ENCODE measurements at places on chromosomes 13 and 19.
A peak's percentile ranks its signal among the peaks of the same experiment; 100 is the strongest.

DNA sequence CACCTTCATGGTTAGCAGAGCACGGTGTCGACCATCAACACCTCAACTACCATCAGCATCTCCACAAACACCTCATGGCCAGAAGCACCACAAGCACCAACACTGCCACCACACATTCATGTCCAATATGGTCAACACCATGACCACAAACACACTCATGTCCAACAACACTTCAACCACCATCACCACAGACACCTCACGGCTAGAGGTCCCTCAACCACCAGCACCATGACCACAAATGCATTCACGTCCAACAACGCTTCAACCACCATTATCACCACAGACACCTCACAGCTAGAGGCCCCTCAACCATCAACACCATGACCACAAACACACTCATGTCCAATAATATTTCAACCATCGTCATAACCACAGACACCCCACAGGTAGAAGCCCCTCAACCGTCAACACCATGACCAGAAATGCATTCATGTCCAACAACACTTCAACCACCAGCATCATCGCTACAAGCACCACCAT lies 10.2 kb downstream of the TRAPPC5 start:
- DNase-seq: peak; percentile 35

DNA sequence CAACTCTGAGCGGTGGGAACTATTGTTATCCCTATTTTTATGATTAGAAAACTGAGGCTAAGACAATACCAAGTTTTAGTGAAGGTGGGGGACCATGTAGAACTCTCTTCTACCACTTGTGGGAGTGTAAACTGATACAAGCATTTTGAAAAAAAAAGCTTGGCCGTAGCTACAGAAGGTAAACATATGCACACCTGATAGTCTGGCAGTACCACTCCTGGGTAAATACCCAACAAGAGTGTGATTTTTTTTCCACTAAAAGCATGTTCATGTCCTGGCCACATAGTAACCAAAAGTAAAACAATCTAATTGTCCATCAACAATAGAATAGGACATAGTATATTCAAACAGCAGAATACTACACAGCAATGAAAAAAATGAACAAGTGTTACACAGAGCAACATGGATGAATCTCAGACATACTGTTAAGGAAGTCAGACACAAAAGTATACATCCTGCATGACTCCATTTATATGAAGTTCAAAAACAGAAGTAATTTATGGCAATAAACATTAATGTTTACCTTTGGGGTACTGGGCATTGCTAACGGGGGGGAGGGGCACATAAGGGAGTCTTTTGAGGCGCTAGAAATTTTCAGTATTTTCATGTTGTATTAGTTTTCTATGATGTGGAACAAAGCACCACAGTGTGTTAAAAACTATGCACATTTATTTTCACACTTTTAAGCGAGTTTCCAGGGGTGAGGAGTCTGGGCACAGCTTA lies 6.4 kb upstream of the SPATA13 start:
- DNase-seq: no peak

- no peak for DNase-seq
Observed at GRCh38 chr13:50941146-50941545, 31.6 kb downstream of the RNASEH2B start.

DNA sequence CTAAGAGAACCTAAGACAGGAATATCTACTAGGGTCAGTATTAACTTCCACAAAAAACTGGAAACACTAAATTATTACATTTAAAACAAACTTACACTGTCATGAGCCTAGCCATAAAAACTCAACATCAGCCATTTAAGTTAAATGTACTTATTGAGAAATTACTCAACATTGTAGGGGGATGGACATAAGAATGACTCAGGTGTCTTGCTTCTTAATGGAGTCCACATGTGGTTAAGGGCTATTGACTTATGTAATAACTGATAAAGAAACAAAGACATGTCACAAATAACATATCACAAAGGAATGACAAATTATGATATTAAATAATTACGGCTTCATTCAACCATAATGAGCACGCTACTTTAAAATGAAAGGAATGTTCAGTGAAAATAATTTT lies 36.2 kb downstream of the CLDN10 start:
- DNase-seq: no peak

GRCh38 chr13:75788481-75788981 lies 152.4 kb downstream of the LMO7 start:
- DNase-seq: no peak

DNA sequence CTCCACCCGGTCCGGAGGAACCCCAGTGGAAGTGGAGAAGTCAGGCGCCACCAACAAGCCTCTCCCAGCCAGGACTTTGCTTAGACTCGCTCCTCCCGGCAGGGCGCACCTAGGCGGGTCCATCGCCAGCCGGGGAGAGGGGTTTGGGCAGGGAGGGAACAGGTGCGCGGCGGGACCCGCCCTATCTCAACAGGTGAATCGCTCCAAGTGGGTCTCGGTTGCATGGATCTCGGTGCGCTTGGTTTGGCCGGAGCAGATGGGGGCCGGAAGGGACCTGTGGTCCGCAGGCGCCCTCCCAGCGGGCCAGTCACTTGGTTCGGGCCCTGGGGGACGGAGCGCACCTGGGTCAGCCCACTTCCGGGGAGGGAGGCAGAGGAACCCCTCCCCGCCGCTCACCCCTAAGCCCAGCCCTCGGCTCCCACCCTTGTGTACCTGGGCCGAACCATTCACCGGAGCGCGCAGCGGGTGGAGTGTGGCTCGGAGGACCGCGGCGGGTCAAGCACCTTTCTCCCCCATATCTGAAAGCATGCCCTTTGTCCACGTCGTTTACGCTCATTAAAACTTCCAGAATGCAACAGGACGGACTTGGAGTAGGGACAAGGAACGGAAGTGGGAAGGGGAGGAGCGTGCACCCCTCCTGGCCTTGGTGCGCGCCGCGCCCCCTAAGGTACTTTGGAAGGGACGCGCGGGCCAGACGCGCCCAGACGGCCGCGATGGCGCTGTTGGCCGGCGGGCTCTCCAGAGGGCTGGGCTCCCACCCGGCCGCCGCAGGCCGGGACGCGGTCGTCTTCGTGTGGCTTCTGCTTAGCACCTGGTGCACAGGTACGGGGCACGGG lies at the start of gene LSR:
LSR (plus strand) TSS at position 693 of the 836 bp plus-strand sequence; CDS start at position 714, 21 bp downstream.
- DNase-seq: peak; percentile 68

DNA sequence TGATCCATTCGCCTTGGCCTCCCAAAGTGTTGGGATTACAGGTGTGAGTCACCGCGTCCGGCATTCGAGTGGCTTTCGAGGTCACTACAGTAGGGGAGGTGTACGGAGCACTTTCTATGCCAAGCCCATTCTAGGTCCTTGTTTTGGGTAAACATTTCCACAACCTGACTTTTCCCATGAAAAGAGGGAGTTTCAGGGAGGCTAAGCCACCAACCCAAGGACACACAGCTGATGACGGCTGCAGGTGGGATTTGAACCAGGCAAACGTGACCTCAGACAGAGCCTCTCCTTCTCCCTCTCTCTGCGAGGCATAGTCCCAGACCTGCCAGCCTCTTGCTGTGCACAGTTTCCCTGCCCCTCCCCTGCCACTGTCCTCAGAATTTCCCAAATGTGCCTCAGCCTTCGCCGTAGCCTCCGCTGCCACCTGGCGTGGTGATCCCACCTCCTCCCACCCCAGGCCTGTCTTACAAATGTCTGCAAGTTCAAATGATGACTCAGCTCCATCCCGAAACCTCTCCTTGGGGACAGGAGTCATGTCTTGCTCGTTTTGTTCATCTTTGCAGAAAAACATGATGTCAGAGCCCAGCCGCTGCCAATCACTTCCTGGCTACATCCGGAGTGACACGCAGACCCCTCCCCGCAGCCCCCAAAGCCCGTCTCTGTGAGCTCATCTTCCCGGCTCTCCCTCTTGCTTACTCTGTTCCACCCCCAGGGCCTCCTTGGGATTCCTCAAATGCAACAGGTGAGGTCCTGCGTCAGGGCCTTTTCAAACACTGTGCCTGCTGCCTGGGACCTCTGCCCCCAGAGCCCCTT lies 6.6 kb upstream of the GADD45B start:
- no peak for DNase-seq

DNA sequence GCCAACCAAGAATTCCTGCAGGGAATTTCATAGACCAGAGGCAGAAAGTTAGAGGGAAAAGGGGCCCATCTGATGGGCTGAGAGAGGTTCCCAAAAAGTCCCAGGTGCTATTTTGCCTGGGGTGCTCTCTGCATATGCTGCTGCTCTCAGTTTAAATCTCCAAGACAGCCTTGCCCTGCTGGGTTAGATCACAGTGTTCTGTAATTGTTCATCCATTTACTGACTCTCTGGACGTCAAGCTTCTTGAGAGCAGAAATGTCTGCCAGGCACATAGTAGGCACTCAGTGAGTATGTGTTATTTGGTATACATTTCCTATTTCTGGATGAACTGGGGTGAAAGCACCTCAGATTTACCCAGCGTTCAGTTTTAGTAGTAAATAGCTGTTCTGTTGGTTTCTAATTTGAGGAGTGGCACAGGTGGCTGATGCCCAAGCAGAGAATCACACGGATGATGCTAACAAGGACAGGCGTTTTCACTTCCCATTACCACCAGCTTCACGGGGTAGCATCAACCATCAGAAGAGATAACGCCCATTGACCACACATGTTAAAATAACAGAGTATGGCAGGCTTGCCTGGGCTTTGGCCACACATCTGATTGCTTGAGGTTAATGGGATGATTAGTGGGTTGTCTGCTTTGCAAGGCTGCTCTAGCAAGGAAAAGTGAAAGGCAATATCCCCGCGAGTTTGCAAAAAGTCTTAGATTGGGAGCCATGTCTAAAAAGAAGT lies 161.1 kb downstream of the SLC7A1 start:
- no peak for DNase-seq

GRCh38 chr13:64457976-64458375 lies 2772.2 kb downstream of the PCDH9 start:
- no peak for DNase-seq

- DNase-seq: no peak
Observed at GRCh38 chr19:57302727-57303401, 17.4 kb upstream of the ZNF543 start.

GRCh38 chr19:46615966-46616365 lies 8.9 kb downstream of the PTGIR start:
- no peak for DNase-seq

- DNase-seq: no peak
Observed at GRCh38 chr13:109704771-109705635, 81.4 kb downstream of the IRS2 start.

DNA sequence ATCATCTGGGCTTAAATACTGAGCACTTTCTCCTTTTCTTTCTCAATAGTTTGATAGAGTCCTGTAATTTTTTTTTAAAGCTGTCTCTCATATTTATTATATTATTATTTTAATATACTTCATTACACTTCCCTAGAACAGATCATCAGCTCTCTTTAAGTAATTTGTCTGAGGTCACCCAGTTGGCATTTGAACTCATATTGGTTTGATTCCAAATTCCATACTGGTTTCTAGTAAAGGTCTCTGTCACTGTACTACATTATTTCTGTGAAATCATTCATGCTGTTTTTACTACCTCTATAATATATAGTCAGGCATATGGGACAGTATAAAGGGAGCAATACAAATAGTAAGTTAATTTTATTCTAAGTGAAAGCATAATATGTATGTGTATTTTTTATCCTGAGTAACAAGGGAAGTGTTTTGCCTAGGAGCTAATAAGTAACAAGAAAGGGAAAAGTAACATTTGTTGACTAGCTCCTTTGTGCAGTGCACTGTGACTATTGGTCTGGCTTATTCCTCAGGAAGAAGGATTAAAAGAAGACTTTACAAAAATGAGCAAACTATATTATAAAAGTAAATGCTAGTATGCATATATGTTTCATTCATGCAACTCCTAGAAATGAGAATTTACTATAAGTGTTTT lies 14.3 kb downstream of the LPAR6 start:
- DNase-seq: no peak

DNA sequence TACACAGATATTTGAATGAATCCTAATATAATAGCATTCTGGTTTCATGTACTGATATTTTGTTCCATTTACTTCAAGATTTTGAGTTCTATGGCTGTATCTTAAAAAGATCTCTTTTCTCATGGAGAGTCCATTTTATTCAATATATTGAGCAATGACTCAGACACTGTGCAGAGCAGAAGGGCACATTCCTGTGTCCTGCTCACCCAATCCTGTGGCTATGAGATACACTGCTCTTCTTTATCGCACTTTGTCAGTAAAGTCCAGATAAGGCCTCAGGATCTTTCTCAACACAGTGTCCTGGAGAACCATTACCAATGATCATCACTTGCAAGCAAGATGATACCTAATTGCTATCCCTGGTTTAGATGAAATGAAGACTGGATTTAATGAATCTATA lies 155.0 kb downstream of the CYSLTR2 start:
- no peak for DNase-seq

GRCh38 chr19:18159810-18160209 lies 6.8 kb downstream of the PIK3R2 start:
- no peak for DNase-seq

- DNase-seq: no peak
Observed at GRCh38 chr13:41058295-41059070, 2.8 kb upstream of the WBP4 start.

DNA sequence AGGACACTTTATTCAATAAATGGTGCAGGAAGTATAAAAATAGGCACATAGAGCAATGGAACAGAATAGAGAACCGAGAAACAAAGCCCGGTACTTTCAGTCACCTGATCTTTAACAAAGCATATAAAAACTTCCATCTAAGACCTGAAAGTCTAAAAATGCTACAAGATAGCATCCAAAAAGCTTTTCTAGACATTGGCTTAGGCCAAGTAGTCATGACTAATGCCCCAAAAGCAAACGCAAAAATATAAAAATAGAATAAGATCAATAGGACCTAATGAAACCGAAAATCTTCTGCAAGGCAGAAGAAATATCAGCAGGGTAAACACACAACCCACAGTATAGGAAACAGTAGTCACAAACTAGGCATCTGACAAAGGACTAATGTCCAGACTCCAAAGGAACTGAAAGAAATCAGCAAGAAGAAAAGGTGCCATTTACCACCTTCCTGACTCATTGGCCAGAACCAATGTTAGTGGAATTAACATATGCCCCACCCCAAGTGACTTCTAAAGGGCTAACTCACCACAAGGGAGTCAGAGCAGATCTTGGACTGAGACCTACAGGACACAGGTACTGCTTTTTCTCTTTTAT lies 40.8 kb upstream of the CEACAM21 start:
- DNase-seq: no peak

DNA sequence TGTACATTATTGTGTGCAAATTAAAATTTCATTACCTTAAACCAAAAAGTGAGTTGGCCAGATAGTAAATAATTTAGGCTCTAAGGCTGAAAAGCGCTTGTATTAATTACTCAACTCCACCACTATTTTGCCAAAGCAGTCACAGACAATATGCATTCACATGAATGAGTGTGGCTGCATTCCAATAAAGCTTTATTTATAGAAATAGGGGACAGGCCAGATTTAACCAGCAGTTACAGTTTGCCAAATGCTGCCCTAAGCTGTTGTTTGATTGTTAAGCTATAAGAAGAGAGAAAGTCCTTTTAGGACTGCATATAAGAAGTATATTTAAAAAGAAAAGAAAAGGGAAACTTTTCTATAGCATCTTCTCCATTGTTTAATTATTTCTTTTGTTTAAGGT lies 342.6 kb downstream of the ITGBL1 start:
- no peak for DNase-seq

GRCh38 chr13:104872153-104872552 lies 1663.3 kb downstream of the EFNB2 start:
- DNase-seq: no peak

- no peak for DNase-seq
Observed at GRCh38 chr19:29914933-29915332, 27.1 kb upstream of the URI1 start.
